Foreskin keratinocyte (primary cell): ENCODE measurements at places on chromosomes 12 and 14.
A peak's percentile ranks its signal among the peaks of the same experiment; 100 is the strongest.

DNA sequence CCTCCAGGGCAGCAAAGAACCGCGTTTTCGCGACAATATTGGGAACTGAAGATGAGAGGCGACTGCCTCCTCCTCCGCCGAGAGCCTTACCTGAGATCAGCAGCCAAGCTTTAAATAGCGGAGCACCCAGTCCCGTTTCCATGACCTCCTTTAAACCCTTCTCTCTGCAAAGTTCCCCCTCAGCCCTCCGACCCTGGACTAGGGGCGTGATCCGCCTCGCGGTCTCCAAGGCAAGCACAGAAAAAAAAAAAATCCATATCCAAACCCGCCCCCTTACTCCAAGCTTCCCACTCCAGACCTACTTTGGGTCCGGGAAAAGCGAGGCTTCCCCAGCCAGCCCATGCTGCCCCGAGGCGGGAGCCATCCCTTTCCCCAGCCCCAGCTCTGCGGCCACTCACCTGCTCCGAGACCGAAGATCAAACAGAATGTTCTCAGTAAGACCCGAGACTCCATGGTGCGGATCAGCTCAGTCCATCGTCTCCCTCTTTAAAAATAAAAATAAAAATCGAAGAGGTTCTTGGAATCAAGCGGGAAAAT is 630 bp downstream of the NELL2 start:
- DNase-seq = no peak

DNA sequence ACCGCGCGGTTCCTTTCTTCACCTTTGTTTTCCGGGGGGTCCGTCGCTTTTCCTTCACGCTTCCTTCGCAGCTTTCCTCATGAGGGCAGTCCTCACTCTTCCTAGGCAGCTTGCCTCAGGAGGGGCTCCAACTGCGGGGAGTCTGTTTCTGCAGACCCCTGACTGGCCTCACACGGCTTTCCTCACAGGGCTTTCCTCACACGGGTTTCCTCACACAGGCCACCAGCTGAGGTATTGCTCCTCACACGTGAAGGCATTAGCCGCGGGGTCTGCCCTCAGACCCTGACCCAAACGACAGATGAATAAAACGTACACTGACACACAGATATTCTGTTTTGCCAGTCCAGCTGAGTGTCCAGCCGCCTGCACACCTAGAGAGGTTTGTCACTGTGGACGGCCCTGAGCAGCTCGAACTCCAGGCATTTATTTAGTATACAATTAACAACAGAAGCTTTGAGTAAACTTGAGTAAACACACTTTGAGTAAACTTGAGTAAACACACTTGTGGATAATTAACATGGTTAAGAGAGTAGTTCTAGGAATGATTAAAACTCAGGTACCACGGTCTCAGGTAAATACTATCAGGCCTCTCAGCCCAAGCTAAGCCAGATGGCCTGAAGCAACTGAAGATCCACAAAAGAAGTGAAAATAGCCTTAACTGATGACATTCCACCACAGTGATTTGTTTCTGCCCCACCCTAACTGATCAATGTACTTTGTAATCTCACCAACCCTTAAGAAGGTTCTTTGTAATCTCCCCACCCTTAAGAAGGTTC is 16.1 kb upstream of the LYZ start:
- DNase-seq = no peak

GRCh38 chr12:112885236-112885635 is 21.5 kb upstream of the OAS1 start:
- no peak for DNase-seq

- peak; percentile 65 for DNase-seq
Measured at GRCh38 chr12:95182868-95183415, 34.3 kb downstream of the FGD6 start.

- DNase-seq = no peak
Measured at GRCh38 chr14:96117101-96117897, 78.1 kb downstream of the C14orf132 start.

GRCh38 chr14:39006721-39007410 is 96.2 kb downstream of the SEC23A start:
- no peak for DNase-seq

- no peak for DNase-seq
Measured at GRCh38 chr12:75698052-75698451, 186.6 kb upstream of the KRR1 start.

GRCh38 chr12:111706145-111706544 is 20.3 kb downstream of the ACAD10 start:
- no peak for DNase-seq

DNA sequence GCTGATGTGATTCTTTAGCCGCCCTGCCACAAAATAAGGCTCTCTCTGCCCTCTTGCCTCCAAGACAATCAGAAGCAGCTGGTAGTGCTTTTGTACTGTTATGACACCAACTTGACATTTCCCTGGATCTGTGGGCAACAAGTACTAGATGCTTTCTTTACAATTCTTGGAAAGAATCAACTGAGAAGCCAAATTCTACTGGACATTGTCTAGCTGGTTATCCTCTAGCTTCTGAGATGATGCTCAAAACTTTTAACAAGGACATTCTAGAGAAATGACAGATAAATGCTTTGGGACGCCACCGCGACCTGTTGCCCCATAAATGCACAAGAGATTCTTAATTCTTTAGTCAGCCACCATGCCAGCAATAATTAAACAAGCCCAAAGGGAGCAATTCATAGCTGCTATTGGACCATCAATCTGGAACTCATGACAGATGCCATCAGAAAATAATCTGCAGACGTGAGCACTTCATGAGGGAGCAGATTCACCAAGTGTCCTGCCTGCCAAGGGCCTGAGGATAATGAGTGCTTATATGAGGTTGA is 22.8 kb downstream of the FMNL3 start:
- DNase-seq = no peak

- no peak for DNase-seq
Measured at GRCh38 chr12:31119803-31120211, 46.1 kb downstream of the DDX11 start.

DNA sequence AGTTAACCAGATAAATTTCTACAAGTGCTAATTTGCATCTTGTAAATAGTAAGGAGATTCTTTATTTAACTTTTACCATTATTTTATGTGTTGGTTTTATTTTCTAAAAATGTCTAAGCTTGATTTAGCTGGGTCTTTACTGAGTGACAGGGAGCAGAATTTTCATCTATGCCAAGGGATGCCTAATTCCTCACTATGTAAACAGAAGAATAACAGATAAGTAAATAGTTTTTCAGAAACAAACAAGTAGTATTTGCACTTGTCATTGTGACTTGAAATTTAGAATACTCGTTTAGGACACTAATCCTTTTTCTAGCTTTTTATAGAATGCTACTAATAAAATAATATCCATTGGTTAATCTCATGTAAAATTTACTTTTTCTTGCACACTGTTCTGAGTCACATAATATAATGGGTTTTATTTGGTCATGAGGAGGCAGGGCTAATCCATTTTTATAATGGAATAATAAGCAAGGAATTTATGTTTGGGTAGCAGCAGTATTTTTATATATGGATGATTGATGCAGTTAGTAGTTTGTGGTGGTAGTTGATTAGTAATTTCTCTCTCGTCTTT is 746.5 kb downstream of the SLC6A15 start:
- no peak for DNase-seq

DNA sequence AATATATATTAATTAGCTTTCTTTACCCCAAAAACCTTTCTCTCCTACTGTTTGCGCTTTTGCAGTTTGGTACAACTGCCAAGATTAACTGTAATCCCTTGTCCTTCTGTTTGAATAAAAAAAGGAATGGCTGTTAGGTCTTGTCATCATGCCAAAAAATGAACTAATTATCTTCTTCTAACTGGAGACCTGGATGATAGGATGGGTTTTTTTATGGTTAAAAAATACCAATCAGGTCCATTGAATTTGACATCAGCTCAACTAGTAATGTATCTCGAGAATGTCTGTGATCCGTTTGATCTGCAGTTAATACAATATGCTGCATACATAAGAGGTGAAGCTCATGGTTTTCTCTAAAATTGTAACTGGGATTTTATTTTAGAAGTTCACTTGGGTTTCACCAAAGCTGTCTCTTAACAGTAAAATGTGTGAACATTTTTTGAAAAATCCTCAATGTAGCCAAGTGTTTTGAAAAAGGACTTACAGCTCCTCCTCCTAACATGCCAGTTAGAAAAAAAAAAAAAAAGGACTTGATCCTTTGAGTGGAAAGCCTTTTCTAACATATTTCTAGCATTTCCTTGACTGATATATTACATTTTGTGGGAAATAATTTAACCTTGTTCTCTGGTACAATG is 96.8 kb downstream of the SRGAP1 start:
- DNase-seq = no peak

GRCh38 chr12:6337958-6338433 is 3.9 kb downstream of the TNFRSF1A start:
- no peak for DNase-seq

DNA sequence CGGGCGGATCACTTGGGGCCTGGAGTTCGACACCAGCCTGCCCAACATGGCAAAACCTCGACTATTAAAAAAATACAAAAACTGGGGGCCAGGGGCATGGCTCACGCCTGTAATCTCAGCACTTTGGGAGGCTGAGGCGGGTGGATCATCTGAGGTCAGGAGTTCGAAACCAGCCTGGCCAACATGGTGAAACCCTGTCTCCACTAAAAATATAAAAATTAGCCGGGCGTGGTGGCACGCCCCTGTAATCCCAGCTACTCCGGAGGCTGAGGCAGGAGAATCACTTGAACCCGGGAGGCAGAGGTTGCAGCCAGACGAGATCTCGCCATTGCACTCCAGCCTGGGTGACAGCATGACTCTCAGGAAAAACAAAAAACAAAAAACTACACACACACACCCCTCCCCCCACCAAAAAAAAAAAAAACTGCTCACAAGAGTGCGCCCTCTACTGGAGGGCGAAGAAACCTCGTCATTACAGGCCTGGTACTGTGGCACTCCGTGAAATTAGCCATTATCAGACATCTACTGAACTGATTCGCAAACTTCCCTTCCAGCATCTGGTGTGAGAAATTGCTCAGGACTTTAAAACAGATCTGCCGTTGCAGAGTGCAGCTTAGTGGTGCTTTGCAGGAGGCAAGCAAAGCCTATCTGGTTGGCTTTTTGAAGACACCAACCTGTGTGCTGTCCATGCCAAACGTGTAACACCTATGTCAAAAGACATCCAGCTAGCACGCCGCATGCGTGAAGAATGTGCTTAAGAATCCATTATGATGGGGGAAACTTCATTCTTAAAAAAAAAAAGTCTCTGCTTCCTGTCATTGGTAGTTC is 7.7 kb downstream of the PPP1R3E start:
- peak; percentile 24 for DNase-seq

DNA sequence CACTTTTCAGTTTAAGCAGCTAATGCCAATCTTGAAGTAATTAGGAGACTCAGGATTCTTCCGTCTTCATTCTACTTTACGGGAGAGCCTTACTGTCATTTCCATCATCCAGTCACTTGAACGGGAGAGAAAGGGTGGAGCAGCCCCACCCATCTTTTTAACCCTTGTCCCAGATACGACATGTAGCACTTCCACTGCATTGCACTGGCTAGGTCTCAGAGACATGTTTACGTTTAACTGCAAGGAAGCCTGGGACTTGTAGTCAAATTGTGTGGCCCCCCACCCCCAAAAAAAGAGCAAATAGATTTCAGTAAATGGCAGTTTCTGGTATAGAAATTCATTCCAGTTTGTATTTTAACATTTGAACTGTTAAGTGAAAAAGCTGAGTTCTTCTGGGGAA is 46.1 kb upstream of the SYT1 start:
- no peak for DNase-seq

DNA sequence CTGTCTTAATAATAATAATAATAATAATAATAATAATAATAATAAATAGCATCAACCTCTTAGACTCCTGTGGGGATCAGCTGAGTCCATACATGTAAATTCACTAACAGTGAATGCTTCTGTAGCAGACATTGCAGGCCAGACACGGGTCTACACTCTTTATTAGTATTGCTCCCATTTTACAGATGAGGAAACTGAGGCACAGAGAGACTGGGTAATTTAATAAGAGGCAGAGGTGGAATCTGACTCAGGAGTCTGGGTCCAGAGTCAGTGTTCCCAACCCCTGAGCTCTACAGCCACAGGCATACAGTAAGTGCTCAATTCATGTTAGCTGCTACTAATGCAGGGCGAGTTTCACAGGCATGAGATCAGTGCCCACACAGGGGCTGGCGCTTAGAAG is 123.2 kb upstream of the MAP1LC3B2 start:
- DNase-seq = no peak

- DNase-seq = peak; percentile 34
Measured at GRCh38 chr14:68018598-68018997, 199.0 kb downstream of the RAD51B start.

DNA sequence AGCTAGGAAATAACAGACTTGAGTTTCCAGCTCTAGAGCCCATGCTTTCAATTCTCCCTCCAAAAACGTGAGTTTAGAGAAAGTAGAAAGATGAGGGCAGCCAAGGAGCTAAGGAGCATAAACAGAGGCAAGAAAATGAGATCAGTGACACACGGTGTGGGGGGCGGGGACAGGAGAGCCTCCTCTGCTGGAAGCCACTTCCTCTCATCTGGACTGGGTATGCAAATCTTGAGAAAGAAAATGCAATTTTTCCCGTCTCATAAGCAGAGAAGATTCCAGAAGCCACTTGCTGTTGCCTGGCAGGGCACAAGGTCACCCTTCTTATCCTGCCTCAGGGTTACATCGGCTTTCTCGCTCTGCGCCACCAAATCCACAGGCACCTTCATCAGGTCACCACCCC is 6.0 kb downstream of the OR10P1 start:
- DNase-seq = no peak

GRCh38 chr12:14656846-14657245 is 39.6 kb downstream of the GUCY2C start:
- no peak for DNase-seq

DNA sequence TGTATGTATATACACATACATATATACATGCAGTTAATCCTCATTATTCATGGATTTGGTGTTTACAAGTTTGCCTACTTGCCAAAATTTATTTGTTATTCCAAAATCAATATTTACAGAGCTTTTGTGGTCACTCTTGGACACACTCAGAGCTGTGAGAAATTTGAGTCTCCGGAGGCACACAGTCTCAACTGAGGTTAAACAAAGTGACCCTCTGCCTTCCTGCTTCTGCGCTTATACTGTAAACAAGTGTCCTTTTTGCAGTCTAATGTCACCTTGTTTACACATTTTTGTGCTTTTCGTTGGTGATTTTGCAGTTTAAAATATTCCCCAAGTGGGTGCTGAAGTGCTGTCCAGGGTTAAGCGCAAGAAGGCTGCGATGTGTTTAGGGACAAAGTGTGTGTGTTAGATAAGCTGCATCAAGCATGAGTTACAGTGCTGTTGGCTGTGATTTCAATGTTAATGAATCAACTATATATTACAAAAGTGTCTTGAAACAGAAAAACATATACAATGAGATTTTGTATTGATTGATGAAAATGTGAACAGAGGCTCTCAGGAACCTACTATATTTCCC is 13.1 kb upstream of the LTA4H start:
- DNase-seq = no peak

- no peak for DNase-seq
Measured at GRCh38 chr12:1380171-1380851, 214.1 kb downstream of the FBXL14 start.

- no peak for DNase-seq
Measured at GRCh38 chr12:50613463-50613862, 108.7 kb downstream of the DIP2B start.

- no peak for DNase-seq
Measured at GRCh38 chr14:54743382-54743781, 159.2 kb downstream of the GCH1 start.
